ENCODE measurements at places on chromosomes 1 and 21. TPM values are rescaled to one million over a fixed set of nuclear protein-coding genes. Genes with fewer than 3 reads are reported as not detected.

DNA sequence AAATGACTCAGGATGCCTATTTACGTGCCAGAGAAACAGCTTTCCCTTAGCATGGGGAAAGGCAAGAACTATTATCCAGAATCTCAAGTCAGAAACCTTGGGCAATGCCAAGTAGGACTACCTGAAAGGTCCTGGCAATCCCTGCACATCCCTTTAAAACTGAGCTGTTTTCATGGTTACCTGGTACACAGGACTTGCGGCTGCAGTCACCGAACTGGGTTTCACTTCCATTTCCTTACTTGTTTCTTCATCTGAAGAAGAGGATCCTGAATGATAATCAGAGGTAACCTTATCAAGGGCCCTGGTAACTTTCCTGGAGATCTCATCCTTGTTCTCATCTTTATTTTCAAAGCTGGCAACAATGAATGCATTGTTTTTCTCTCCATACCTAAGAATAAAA, 14.3 kb downstream of the BTG3 start:
- DNase-seq, result no peak

DNA sequence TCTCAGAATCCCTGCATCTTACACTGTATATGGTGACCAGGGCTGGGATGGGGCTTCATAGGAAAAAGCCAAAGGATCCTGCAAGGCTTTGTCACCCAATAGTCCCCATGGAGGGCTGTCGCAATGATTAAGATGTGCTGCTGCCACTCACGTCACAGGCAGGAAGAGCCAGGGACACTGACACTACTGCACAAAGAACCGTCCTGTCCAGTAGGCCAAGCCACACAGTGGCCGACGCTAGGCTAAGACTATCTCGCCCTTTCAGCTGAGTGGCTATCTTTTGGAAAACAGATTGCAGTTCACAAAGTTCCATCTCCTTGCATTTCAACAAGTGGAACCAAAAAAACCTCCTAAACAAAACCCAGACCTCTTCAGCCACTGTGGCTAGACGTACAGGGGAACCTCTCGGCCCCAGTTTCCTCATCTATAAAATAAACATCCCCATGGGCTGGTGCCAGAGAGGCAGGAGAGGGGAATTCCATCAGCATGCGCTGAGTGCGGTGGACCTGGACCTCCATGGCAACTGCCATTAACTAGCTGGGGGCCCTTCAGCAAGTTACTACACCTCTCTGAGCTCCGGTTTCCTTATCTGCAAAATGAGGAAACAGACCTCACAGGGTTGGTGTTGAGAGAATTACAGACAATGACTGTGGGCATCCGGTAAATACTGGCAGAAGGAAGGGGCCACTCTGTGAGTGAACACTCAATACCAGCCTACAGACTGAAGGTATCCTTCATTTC, 8.7 kb downstream of the CAPZB start:
- peak; percentile 55 for DNase-seq

DNA sequence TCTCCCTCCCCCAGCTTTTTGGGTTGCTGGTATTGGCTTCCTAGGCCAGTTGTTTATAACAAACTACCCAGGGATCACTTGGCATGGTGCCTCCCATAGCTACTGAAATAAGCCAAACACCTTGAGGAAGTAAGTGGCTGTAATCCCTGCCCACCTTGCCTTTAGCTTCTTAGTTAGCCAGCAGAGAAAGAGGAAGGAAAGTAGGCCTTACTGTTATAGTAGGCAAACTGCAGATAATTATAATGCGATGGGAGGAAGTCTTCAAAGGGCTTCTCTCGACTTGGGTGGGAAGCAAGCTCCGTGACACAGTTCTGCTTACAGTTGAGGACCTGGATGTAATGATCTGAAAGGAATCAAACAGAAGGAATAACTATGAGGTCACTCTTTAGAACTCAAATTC, 8.2 kb downstream of the P3H1 start:
- no peak for DNase-seq

DNA sequence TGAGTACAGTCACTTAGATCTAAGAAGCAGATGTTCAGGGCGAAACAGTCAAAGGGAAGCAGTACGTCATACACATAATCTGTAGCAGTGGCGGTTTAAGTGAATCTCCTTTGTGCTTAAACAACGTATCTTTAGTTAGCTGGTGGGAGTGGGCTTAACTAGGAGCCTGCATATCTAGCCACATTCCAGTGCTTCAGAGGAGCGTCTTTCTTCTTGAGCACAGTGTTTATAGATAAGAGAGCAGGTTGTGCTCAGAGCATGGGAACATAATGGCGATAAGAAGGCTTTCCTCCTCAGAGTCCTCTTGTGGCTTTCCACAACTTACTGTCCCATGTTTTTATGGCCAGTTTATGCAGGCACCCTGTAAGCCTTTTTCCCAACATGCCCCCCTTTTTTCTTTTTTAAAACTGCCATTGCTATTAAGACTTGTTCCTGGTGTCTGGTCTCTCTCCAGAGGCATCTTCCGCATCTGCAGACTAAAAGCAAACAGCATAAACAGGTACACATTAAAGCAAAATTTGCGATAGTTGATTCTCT, 3.2 kb downstream of the DAP3 start:
- DNase-seq, result no peak

DNA sequence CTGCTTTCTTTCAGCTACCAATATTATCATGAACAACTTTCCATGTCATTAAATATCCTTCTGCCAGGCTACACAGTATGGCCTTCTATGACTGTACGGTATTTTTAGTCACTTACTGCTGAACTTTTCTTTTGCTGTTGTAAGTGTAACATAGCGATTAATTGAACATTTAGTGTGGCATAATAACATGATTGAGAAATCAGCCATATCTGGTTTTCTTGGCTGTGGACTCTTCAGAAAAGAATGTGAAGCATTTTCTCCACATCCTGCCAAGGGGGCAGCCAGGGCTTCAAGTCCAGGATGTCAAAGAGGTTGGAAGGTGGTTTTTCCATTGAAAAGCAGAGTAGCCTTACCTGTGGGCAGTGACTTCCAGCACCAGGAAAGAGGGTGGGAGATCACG, 8.8 kb upstream of the AHCYL1 start:
- no peak for DNase-seq

Gene UBL4B
- total RNA-seq, result not detected

All from lower lobe of right lung (tissue), 2 donors.